ENCODE measurements at places on chromosomes 1 and 21.

DNA sequence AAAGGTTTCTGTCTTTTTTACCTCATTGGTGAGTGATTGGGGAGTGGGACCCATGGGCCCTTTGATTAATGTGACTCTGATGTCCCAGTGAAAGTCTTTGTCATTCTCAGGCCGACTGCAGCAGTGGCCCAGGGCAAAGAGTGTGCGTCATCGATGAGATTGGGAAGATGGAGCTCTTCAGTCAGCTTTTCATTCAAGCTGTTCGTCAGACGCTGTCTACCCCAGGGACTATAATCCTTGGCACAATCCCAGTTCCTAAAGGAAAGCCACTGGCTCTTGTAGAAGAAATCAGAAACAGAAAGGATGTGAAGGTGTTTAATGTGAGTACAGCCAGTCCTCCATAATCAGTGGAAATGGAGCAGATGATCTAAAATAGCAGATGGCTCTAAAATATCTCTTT lies 19.4 kb downstream of the NTPCR start:
- DNase-seq, result no peak

GRCh38 chr1:117710710-117711109 lies 104.9 kb downstream of the TENT5C start:
- no peak for DNase-seq

- DNase-seq, result no peak
Observed at GRCh38 chr1:145992502-145992936, 3.9 kb downstream of the TXNIP start.

- DNase-seq, result no peak
Observed at GRCh38 chr1:191895462-191896058, 262.7 kb upstream of the RGS18 start.

DNA sequence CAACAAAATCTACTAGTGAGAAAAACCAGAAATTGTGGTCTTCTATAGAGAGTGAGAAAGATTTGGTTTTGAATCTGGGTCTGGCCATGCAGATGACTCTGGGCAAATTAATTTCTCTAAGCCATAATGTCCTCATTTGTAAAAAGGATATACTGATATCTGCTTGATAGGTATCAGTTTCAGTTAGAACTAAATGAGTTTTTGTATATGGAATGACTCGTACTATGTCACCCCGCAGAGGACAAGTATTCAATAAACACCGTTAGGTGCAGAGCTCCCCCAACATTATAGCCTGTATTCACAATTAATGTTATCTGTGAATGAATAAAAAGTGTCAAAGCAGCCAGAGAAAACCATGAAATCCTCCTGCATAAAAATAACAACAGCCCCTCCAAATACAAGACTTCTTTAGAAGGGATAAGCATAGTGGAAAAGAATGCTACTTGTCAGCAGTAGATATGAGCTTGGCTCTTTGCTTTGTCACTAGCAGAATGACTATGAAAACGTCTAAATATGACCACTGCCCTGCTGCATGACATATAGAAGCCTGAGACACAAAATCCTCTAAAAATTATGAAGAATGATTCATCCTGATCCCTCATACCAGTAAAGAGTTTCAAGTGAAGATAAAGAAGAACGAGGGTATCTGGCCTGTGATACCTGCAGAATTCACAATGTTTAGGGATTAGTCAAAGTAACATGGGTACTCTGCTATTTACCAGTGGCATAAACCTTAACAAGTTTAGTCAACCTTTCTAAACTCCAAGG lies 17.8 kb downstream of the SCAF4 start:
- no peak for DNase-seq

DNA sequence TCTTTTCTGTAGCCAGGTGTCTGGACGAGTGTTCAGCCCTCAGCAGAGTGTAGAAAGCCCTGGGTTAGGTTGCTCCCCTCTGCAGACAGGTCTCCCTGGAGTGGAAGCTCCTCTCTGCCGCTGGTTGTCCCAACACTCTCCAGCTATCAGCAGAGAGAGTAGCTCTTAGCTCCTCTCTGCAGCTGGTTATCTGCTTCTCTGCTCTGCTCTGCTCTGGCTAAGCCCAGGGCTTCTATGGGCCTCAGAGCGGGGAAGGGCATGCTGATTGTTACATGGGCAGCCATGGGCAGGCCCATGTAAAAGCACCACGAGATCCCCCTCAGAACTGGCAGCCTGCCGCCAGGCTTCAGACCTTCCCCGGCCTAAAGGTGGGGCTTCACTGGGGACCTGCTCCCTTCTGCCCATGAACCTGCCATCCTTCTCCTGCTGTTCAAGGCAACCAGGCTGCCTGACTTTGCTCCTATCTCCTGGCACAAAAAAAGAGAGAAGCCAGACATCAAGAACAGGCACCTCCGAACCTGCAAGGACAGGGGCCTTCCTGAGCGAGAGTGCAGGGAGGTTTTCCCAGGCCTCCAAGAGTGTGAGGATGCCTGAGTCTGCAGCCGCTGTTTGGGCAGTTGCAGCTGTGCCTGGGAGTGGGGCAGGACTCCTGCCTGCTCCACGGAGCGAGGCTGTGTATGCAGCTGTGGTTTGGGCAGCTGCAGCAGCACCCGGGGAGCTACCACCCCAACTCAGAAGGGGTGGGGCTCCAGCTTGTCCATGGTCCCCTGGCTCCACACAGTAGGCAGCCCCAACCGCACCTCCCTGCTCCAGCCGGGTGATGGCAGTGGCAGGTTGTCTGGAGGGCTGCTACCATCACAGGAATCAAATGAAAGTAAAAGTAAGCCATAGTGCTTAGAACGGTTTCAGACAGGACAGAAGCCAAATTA lies 973.7 kb downstream of the LTN1 start:
- DNase-seq, result no peak

- DNase-seq, result no peak
Observed at GRCh38 chr1:56099766-56100265, 479.5 kb downstream of the PLPP3 start.

DNA sequence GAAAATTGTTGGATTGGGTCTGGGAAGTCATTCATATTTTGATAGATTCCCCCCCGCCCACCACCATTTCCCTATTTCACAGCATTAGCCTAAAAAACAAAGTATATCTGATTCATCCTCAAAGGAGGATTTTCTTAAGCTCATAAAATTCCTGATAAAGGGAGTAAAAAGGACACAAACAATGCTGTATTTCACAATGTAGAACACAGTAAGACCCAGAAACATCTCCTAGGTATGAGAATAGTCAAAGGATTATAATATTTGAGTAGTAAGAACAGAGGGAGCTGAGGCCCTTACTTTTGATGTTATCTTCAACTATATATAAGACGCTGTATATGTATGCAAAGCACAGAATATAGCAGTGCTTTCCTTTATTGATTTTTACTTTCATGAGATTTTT lies 225.3 kb downstream of the TGFB2 start:
- no peak for DNase-seq

DNA sequence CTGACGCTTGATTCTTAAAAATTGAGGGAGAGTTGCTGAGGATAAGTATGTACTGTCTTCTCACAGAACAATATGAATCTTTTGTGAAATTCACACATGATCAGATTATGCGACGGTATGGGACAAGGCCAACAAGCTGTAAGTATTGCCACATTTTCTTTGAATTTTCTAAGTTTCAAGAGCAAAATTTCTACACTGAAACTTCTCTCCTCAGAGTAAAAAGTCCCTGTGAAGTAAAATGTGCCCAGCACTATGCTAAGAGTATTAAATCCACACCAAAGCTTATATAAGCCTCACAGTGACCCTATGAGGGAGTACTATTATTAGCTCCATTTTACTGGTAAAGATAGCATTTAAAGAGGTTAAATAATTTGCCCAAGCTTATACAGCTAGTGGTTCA lies 12.2 kb downstream of the AKIRIN1 start:
- DNase-seq, result no peak

DNA sequence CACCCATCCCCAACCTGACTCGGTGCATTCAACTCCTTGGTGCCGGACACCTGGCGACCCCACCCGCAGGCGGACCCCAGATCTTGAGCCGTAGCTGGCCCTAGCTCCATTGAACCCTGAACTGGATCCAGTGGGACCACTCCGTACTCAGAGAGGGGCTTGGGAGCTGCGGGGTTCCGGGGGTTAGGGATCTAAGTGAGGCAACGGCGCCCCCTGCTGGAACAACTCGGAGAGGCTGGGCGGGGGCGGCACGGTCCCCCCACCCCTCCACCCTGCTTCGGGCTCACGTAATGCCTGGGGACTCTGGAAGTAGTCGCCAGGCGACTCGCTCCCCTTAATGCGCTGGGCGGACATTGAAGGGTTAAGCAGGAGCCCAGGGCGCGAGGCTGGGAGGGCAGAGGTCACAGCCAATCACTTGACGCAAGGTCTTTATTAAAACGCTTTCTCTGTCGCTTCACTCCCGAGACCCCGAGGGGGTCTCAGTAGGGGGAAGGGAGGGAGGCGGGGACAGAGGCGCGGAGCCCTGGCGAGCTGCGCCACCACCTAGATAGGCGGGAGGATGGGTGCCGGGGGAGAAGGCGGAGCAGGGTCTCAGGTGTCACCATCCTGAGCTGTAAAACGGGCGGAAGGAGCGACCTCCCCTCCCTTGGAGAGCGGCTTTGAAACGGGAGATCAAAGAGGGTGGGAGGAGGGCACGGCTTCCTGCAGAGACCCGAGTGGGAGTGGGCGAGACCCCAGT lies 704 bp upstream of the CRABP2 start:
- peak; percentile 75 for DNase-seq

GRCh38 chr1:56522680-56523079 lies 56.7 kb downstream of the PLPP3 start:
- DNase-seq, result no peak

DNA sequence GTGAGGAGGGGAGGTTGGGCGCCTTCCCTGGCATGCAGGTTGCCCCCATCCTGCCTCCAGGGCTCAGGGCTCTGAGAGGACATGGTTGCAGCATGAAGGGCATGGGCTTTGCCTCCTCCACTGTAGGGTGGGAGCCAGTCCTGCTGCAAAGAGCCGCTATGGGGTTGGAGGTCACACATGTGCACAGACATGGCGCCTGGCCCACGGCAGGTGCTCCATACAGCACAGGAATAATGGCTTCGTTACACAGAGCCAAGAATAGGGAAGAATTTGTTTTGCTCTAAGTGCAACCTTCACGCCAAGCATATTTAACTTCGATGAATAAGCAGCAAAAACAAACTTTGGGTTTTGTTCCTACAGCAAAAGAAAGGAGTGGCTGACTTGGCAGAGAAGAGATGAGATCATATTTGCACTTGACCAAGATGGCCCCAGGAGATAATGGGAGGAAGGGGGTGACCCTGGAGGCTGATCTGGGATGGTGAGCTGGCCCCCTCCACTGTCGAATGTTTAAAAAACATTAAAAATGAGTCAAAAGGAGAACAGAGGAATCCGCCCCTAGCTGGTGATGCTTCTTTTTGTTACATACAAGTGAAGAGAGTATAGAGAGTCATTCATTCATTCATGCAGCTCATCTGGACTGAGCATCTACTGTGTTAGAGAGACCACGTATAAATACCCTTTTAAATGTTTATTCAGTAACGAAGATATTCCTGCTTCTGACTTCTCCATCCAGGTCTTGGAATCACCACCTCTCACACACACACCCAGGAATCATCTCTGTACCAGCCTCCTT lies 12.4 kb upstream of the C2CD2 start:
- no peak for DNase-seq

- no peak for DNase-seq
Observed at GRCh38 chr1:2322581-2323211, 68.7 kb downstream of the MORN1 start.

- DNase-seq, result no peak
Observed at GRCh38 chr1:156432669-156433018, 63.6 kb downstream of the RHBG start.

- no peak for DNase-seq
Observed at GRCh38 chr1:41529621-41530395, 45.3 kb upstream of the EDN2 start.

DNA sequence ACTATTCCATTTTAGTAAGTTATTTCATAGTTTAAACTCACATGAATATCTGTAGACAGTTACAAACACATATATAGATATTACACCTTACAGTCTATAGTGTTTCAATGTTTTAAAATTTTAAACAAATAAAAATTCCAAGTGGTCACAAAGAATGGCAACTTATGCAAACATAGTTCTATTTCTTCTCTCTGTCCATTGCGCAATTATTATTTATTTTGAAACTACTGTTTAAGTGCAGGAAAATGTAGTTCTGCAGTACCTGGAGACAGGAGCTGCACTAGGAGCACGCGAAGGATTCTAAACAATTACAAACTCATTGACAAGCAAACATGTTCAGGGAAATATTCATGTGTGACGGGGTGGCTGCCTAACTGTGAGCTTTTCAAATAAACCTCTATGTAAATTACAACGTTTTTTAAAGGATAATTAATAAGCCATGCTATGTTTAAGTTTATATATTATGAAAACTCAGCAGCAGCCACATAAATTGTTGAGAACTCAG lies 312.0 kb upstream of the DUSP10 start:
- no peak for DNase-seq

- DNase-seq, result no peak
Observed at GRCh38 chr1:183125279-183125999, 60.6 kb upstream of the LAMC2 start.

- DNase-seq, result no peak
Observed at GRCh38 chr21:33278721-33279120, 12.6 kb downstream of the IL10RB start.

DNA sequence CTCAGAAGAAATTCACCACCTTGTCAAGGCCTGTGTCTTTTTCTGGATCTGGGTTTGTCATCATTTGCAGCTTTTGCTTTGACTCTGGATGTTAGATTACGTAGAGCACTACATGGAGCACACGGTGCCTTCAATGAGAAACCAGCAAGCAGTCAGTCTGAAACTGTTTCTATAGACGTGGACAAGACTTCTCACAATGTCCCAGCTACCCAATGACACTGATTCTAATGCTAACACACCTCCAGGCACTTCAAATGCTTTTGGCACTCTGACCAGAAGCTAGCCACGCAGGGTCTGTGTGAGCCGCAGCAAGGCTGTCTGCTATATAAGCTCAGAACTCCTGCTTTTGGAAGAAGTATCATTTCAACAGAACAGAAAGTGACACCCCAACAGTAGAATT lies 38.2 kb downstream of the ITPKB start:
- no peak for DNase-seq

GRCh38 chr1:193070386-193070753 lies 11.0 kb downstream of the RO60 start:
- no peak for DNase-seq

DNA sequence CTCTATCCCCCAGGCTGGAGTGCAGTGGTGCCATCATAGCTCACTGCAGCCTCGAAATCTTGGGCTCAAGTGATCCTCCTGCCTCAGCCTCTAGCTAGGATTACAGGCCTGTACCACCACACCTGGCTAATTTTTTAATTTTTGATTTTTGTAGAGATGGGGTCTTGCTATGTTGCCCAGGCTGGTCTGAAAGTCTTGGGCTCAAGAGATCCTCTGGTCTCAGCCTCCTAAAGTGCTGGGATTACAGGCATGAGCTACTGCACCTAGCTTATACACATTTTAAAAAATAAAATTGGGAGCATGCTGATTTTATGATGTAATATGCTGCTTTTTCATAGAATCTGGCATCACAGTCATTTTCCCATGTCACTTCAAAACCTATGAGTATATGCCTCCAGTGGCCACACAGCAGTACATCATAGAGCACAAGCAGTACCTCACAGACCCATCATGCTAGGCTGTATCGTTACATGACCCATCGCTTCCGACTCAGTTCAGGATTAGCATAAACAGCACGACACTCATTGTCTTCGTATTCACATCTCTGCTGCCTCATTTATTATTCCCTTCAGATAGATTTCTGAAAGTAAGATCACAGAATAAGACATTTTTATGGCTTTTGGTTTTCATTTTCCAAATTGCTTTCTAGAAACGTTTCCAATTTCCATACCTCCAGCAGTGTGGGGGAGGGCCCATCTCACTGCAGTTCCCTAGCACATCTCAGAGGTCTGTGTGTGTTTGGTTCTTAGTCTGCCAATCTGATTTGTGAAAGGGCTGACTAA lies 35.9 kb upstream of the CCSAP start:
- DNase-seq, result no peak
